Esophagus squamous epithelium (tissue), 5 donors: ENCODE measurements at places on chromosomes 5 and 9. TPM values are rescaled to one million over a fixed set of nuclear protein-coding genes. Genes with fewer than 3 reads are reported as not detected.

AHRR gene
- total RNA-seq: 1.5 TPM

- no peak for DNase-seq
Measured at GRCh38 chr9:122095010-122095767, 2.1 kb upstream of the TTLL11 start.

DNA sequence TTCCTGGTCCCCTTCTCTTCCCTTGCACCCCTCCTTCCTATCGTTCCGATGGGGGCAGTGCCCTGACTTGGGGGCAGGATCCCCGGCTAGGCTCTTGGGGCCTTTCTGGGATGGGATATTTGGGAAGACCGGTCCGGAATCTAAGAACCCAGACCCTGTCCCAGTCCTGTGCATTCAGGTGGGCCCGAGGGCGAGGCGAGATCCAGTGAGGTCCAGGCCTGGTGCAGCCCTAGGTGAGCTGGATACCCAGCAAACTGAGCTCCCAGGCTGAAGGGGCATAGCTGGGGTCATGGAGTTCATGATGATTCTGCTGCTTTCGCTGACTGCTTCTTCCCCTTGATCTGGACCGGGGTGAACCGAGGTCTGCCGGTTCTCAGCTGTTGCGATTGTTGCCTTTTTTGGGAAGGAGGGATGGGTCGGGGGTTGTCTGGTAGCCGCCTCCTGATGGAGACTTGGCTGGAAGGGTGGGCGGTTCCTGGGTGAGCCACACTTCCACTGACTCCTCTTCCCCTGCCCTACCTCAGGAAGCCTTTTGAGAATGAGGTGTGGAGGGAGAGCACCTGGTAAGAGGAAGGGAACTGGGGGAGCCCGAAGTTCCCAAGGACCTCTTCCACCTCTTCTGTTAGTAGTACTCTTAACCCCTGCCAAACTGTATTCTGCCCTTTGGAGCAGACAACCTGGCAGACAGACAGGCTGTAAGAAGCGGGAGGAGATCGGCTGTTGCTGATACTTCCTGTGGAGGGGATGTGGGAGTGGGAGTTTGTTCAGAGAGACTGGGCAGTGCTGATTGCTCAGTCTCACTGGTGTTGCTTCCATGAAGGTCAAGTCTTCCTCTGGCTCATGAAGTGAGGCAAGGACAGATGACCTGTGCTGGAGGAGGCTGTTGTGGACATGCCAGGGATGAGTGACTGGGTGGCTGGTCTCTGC, 1.0 kb downstream of the LRRC8A start:
- no peak for DNase-seq

DNA sequence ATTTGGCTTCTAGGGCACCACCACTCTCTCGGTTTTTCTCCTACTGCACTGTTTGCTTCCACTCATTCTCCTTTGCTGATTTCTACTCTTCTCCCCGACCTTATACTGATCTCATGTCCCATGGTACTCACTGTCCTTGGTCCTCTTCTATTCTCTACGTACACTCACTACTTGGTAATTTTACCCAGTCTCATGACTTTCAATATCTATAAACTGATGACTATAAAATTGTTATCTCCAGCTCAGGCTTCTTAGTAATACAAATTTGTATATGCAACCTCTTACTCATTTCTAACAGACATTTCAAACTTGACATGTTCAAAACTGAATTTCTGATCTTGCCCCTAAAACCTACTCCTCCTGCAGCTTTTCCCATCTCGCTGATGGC, 4.1 kb downstream of the RAPGEF6 start:
- no peak for DNase-seq

- no peak for DNase-seq
Measured at GRCh38 chr5:181173027-181173419, 25.6 kb downstream of the OR2V2 start.

SLC25A2 gene
- 2.2 TPM for total RNA-seq

CER1 gene
- not detected for total RNA-seq

- DNase-seq: no peak
Measured at GRCh38 chr9:37332578-37332977, 89.9 kb upstream of the GRHPR start.

DNA sequence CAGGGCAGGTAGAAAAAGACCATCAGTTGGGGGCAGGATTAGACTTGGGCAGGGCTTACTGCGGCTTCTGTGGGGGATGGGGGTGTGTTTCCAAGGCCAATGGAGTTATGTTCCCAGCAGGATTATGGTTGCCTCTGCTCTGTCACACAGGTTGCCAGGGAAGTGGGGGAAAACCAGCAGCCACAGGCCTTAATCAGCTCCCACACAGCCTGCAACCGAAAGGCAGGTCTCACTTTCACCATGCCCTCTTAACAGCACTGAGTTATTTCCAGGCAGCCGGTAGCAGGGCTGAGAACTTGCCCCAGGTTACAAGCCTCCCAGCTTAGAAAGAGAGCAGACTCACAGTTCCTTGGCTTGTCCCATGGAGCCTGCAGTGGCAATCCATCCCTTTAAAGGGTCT, 205.5 kb downstream of the FGF10 start:
- DNase-seq: no peak

DNA sequence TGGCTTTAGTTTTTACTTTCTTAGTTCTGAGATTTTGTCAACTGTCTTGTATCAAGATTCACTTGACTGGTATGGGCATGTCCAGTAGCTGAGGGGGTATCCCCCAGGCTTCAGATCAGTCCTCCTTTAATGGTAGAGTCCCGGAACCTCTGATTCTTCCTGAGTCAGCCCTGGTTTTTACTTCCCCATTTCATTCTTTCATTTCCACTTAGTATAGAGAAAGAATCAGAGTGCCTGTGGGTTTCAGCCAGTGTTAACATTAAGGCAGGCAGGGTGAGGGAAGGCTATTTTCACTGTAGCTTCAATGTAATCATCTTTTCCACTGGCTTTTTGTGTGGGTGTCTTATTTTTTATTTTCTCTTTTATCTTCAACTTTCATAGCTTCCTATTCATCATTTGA, 8.3 kb upstream of the COMMD10 start:
- no peak for DNase-seq

DNA sequence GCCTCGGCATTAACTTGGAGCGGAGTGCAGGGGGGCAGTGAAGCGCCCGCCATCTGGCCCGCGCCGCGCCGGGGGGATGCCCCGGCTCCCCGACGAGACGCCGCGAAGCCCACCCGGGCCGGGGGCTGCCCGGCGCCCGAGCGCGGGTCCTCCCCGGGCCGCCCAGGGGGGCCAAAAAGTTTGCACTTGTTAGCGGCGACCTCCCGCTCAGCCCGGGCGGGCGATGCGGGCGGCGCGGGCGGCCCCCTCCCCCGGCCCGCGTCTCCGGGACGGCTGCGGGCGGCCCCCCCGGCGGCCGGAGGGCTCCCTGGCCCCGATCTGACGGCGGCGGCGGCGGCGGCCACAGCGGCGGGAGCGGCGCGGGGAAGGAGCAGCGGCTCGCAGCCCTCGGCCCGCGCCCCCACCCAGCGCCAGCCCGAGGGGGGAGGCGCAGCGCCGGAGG, at the start of gene NTNG2:
Gene NTNG2, plus strand, starts transcription at position 316 of the 442 bp plus-strand sequence. CDS start 4,774 bp downstream, outside the sequence.
- DNase-seq: no peak

- DNase-seq: no peak
Measured at GRCh38 chr9:6467006-6467625, 54.1 kb downstream of the UHRF2 start.

DNA sequence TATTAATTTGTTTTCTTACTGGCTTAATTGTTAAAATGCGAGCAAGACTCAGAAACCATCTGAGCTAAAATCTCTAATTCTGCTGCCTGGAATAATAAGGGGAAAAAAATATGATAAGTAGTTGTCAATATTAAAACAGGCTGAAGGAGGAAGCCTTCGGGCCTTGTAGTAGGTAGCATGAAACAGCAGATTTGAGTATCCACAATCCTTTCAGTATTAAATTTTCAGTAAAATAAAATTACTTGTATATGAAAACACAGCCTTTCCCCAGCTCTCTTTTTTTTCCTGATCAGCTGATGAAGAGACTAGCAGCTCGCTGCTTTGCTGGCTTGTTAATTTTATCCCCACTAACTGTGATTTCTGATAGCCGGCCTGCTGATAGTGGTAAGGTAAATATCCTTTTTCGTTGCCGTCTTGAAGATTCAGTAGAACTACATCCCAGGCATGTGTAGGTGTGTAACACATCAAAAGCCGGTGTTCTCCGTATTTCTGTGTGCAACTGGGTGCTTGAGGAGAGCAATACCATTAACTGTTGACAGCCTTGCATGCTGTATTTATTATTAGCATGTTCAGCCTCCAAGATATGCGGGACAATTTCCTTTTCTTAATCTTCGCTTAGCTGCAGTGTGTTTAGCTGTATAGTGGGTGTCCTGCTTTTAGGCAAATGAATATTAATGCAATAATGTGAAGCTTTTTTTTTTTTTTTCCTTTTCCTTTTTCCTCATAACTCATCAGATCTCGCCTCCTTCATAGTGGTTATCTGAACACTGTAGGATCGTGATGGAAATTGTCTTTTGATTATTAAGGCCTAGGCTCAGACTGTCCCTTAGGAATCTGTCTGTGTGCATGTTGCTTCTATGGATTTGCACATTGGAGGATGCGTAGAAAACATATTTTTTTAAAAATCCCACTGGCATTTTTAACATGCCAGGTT, 144.6 kb downstream of the SMARCA2 start:
- DNase-seq: no peak
